Peyer's patch (tissue), 4 donors: ENCODE measurements at places on chromosomes 2 and 18. TPM values are rescaled to one million over a fixed set of nuclear protein-coding genes. Genes with fewer than 3 reads are reported as not detected.

LINC00305 gene
- total RNA-seq: not detected

GRCh38 chr2:46095830-46096229 is 201.4 kb upstream of the EPAS1 start:
- no peak for DNase-seq

DNA sequence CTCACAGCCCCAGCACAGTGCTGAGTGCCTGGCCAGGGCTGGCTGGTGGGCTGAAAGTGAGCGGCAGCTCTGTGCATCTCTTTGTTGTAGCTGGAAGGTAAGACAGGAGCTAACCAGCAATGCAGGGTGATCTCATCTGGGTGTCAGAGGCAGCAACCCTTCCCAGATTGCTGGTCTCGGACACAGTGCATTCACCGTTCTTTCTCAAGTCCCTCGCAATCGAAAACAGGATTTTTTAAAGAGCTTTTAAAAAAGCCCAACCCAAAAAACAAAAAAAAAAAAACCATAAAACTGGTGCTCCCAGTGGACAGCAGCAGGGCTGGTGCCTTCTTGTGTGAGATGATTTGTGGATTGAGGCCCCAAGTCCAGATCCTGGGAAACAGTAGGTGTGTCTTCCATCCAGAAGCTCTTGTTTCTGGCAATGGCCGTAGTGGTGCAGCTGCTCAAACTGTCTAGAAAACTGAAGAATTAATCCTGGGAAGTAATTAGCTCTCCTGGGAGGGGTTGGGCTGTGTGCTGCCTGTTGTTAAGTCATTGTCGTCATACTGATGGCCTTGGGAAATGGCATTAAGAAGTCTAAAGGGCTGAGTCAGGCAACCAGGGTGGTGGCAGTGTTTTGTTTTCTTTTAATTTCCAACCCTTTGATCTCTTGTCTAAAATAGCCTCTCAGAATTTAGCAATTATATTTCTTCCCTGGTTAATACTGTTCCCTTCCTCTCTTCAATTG is 156.7 kb downstream of the KLHL29 start:
- no peak for DNase-seq

DNA sequence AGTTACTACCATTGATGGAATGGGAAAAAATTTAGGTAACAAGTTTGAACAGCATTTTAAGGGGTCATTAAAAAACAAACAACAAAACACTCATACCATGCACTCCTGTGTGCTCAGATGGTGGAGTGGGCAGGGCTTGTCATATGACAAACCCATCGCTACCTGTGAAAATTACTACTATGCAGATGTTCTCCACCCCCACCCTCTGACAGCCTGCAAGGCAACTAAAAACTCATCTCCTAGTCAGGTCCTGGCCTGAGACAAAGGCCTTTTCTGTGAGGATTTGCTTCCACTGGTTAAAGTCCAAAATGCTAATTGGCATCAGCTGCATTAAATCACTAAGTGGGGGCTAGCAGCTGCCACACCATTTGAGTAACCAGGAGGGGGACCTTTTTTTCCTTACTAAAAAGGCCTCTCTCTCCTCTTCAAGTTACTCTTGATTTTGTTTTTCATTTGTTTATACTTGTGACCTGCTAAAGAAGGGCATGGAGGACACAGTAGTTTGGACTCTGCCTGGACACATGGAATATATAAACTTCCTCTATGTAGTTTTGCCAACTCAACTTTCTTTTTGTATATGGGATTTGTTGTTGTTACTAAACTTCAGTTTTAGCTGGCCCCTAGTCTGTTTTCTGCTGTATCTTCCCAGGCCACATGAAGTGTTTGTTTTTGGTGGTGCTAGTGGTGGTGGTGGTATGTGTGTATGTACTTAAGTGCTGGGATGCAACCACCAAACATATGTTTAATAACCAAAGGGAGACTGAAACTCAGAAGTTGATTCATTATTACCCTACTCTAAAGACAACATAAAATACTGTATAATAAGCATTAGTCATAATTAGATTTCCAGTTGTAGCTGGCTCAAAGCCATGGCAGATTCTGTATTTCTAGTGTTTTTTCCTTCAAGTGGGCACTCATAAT is 121.3 kb downstream of the MAP4K4 start:
- no peak for DNase-seq
